Hippocampal formation (tissue), 2 donors: ENCODE measurements at places on chromosomes 2 and 18.

DNA sequence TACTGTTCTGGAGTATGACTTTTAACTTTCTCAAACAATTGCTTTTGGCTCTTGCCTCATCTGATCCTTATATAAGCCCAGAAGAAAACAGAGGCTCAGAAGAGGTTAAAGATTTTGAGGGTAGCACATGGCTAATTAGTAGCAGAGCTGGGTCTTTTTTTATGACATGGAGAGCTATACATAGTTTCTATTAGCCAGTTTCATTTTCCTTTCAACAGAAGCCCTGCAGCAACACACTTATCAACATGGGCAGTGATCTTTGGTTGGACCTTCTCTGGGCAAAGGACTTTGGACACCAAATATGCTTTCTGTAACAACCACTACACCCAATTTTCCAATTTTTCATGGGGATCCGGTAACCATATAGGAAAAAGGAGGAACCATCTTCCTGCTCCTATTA, 64.9 kb downstream of the NCKAP5 start:
- DNase-seq: no peak

DNA sequence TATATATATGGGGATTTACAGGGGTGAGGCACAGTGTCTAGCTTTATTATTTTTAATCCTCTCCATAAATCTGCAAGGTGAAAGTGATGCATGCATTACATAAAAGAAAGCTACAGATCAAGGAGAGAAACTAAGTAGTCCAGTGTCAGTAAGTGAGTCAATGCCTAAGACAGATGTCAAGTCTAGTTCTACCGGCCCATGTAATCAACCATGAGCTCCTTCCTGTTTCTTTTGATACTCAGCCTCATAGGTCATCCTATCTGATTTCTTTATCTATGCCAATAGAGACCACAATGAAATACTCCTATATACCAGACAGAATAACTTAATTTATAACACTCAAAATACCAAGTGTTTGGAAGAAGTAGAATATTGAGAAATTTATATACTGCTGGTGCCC, 20.2 kb upstream of the GYPC start:
- no peak for DNase-seq

DNA sequence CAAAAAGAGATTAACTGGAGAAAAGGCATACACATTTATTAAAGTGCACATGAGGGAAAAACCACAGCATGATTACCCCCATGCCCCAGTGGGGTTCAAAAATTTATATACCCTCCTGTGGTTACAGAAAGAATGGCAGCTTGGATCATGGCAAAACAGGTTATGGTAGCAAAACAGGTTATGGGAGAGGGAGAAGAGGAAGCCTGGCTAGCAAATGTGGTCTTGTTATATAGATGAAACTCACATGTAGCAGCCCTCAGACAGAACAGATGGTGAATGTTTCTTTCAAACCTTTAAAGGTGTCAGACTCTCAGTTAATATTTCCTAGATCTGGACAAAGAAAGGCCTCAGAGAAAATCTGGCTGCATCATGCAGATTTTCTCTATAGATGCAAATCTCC, 178.2 kb upstream of the ZC3H15 start:
- DNase-seq: no peak

DNA sequence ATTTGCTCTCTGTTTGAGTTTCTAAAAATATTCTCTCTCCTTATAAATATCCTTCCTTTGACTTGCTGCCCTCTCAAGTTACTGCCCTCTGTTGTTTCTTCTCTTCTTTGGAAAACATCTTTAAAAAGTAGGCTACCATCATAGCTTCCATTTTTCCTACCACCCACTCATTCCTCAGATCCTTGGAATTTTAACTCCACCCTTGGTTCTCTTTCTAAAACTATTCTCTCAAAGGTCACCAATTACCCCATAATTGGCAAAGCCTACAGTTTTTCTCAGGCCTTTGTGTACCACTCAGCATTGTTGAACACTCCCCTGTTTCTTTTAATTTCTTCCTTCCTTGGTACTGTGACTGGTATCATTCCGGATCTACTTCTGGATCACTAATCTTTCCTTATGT, 43.0 kb upstream of the ITGAV start:
- no peak for DNase-seq

- DNase-seq: no peak
Measured at GRCh38 chr2:60764736-60765534, 8.9 kb downstream of the PAPOLG start.

GRCh38 chr2:242098034-242098433, 228.5 kb downstream of the RTP5 start:
- DNase-seq: no peak

DNA sequence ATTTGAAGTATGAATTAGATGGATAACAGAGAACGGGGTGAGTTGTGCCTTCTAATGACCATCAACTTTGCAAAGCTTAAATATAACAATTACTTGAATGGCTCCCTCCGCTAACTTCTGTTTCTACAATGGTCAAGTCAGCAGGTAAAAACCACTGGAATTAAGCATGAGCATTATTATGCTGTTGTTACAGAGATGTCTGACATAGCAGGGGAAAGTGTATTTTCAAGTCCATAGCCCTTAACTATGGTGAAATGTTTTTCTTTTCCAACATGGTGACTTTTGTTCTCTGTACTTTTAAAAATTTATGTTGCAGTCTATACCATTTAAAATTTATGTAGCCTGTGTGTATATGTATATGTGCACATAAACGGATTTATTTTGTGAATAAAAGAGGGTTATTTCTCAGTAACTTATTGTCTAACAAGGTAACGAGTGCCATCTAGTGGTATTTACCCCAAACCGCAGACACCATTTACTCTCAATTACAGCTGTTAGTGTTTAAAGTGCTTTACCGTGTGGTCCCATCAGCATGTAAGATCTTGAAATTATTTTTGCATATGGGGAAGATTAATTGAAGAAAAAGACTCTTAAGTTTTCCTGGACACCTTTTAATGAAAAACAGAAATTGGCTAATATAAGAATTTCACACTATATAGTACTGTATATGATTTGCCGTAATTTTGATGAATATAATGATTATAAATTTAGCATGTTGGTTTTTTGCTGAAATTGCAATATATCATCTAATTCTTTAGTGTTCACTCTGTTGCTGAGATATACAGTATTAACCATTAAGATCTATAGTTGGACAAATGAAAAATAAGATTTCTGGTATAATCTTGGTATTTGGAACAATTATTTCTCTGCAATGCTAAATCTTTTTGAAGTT, 78.2 kb downstream of the UBE2E3 start:
- DNase-seq: no peak

GRCh38 chr2:58064086-58064485, 17.5 kb downstream of the VRK2 start:
- DNase-seq: no peak

GRCh38 chr2:240995041-240996021, 3.1 kb upstream of the SNED1 start:
- DNase-seq: no peak

DNA sequence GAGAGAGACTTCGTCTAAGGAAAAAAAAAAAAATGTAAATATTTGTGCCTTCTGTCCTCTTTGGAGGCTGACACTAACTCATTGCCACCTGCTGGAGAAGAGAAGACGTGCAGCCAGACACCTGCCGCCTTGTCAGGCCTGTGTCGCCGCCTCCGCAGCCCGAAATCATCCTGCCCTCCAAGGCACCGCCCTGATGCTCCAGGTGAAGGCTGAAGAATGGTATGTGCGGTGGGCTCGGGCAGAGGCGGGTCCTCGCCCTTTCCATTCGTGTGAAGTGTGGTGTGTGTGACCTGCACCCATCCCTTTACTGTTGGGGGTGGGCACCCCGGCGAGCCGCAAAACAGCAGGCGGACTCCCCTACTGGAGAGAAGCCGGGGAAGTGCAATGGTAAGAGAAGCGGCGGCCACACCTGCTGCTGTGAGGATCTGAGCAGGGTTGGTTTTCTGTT, 60.4 kb downstream of the FAM161A start:
- no peak for DNase-seq

DNA sequence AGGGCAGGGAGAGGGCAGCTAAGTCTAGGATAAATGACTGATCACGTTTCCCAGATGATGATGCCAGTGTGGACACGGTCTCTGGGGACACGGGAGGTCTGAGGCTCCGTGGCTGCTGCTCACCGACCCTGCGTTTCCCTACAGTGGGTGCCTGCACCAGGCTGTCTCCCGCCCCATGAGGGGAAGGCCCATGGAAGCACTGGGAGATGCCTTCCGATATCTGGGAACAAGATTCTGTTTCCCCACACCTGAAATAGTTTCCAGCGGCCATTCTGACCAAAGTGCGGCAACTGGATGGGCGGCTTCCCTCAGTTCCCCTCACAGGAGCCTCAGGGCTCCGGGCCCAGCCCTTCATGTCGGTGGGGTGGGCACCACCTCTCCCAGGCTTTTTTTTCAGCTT, 83.1 kb downstream of the EDAR start:
- DNase-seq: no peak

GRCh38 chr2:24579053-24579803, 88.2 kb downstream of the NCOA1 start:
- no peak for DNase-seq

- DNase-seq: no peak
Measured at GRCh38 chr2:112782234-112782799, 2.0 kb downstream of the IL1A start.

GRCh38 chr2:120669121-120669952, 66.3 kb upstream of the GLI2 start:
- DNase-seq: no peak

DNA sequence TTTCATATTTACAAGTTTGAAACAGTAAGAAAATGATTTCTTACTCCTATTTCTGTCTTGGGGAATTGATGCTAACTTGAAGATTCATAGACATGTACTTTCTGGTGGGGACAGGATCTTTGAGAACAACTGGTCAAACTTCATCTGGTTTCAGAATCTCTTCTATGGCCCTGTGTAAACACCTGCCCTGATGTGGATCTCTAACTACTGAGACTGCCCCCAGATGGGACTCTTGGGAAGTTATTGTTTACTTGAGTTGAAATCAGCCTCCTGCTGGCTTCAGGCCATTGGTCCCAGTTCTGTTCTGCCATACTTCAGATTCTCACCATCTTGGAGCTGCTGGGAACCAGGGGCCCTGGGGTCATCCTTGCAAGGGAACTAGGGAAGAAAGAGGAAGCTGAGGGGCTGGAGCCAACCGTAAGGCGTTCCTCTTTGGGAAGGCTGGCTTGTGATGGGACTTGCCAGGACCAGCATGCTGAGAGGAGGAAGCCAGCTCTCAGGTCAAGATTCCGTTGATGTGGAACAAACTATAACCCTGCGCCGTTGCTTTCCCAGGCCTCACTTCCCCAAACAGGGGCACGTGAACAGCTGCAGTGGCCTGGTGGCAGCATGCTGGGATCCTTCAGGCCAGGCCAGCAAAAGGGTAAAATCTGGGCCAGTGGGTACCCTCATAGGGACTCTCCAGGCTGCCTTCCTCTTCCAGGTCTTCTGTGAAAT, 135.5 kb upstream of the CXCR4 start:
- DNase-seq: peak; percentile 1

DNA sequence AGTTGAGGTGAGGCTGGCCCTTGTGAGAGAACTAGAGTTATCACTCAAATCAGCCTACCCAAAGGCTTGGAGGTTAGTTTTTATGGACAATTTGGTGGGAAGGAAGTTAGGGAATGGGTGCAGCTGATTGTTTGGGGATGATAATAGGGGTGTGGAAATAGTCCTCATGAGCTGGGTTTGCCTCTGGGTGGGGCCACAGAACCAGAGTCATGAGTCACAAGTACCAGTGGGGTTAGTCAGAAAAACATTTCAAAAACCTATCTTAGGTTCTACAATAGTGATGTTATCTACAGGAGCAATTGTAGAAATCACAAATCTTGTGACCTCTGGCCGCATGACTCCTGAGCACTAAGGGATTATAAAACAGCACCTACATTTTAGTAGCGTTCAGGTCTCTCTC, 630.1 kb upstream of the PIK3C3 start:
- no peak for DNase-seq

GRCh38 chr2:46329803-46330775, 32.9 kb downstream of the EPAS1 start:
- DNase-seq: no peak

- DNase-seq: no peak
Measured at GRCh38 chr2:24175631-24176187, 856 bp downstream of the FAM228A start.

GRCh38 chr2:18425210-18425703, 135.2 kb downstream of the RDH14 start:
- DNase-seq: no peak

DNA sequence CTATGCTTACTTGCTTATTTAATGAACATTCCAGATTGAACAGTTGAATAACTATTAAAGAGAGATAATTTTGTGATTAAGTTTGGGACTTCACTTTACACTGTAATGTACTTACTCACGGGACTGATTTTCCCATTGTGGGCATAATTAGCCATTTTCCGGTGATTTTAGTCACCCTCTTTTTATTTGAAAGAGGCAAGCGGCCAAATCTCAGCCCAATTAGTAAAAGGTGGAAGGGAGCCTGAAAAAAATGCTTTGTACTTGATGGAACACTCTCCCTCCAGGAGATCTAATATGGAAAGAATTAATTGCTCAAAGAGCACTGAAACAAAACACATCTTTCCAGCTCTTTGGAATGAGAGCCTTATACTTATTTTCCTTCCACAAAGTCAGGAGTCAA, 50.2 kb downstream of the CALCRL start:
- no peak for DNase-seq

- DNase-seq: no peak
Measured at GRCh38 chr2:224393157-224393872, 8.6 kb downstream of the FAM124B start.

GRCh38 chr2:9333591-9334171, 89.6 kb downstream of the ITGB1BP1 start:
- DNase-seq: peak; percentile 25

DNA sequence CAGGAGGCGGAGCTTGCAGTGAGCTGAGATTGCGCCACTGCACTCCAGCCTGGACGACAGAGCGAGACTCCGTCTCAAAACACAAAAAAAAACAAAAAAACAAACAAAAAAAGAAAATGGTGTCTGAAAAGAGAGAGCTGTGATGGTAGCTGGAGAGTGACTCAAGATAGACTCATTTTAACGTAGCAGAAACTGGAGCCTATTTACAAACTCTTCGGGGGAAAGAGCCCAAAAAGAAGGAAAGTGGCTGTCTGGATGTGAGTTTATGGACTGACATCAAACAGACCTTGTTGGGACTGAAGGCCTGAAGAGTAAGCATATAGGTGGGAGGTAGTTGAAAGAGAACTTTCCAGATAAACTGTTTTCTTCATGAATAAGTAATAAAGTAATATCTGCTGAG, 51.8 kb downstream of the LIMS1 start:
- no peak for DNase-seq

GRCh38 chr2:129636692-129637091, 342.8 kb upstream of the RAB6C start:
- DNase-seq: no peak

DNA sequence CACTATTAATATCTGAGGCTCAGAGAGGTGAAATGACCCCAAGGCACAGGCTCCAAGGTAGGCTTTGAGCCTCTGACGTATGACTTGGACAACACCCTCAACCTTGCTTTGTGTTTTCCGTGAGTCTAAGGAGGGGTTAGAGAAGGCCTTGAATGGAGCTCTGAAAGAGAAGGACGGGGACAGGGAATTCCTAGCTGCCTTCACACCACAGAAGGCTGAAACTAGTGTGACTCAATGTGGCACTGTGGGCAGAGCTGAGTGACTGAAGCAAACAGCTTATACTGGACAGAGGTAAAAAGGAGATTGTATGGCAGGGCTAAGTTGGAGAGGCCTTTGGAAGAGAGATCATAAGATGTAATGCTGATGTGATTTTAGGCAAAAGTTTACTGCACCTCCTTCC, 3.5 kb upstream of the NCK2 start:
- DNase-seq: no peak

- DNase-seq: no peak
Measured at GRCh38 chr18:58256316-58257080, 212.5 kb downstream of the NEDD4L start.
